Upper lobe of left lung (tissue), 6 donors: ENCODE measurements at places on chromosomes 2 and 18. TPM values are rescaled to one million over a fixed set of nuclear protein-coding genes. Genes with fewer than 3 reads are reported as not detected.

Gene COMMD1
- total RNA-seq = 43.9 TPM

- no peak overlapping the region for H3K27ac ChIP-seq
- H3K4me1 ChIP-seq = no peaks in the 10 kb centered on the region
- no peaks in the 10 kb centered on the region for H3K27me3 ChIP-seq
These were observed 16.3 kb downstream of the OTOF start for GRCh38 chr2:26461601-26462023.

DNA sequence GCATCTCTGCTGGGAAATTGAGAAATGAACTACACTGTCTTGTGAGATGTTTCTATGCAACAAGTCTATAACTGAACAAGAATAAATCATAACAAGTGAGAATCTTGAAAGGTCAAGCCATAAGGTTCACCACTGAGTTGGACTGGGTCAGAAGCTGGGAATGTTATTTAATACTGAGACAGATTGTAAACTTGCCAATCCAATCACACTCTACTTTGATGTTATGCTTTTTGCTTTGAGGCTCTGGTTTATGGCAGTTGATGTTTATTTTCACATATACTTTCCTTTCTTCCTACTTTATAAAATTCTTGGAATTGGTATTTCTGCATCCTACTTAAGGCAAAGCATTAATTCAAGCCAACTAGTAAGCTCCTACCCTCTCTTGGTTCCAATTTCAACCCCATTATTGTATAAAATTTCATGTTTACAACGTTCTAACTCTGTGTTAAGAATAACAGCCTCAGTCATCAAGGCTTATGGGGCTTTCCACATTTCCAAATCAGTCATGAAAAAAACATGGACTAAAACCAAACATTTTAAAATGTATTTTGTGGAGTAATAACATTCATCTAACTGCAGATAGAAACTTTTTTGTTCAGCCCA is 533.4 kb downstream of the NYAP2 start:
- no peaks in the 10 kb centered on the region for H3K36me3 ChIP-seq
- H3K27me3 ChIP-seq = no peaks in the 10 kb centered on the region
- H3K4me3 ChIP-seq = no peak overlapping the region
- DNase-seq = no peak
- no peak overlapping the region for H3K27ac ChIP-seq
- H3K4me1 ChIP-seq = no peaks in the 10 kb centered on the region

DNA sequence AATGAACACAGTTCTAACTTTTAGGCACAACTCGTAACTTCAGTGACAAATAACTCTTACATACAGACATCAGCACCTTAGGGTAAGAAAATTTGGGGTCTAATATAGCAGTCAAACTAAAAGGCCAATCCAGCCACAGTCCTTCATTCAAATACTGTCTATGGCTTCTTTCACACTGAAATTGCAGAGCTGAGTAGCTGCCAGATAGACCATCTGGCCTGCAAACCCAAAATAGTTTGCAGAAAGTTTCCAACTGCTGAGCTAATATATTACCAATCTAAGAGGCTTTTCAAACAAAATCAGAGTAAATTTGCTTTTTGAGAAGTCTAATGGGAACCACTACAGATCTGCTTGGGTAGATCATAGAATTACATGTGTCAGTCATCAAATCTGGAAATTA is 183.4 kb downstream of the GALR1 start:
- no peaks in the 10 kb centered on the region for H3K36me3 ChIP-seq
- no peaks in the 10 kb centered on the region for H3K27me3 ChIP-seq
- no peaks in the 10 kb centered on the region for H3K4me1 ChIP-seq
- no peak for DNase-seq
- H3K4me3 ChIP-seq = no peak overlapping the region

DNA sequence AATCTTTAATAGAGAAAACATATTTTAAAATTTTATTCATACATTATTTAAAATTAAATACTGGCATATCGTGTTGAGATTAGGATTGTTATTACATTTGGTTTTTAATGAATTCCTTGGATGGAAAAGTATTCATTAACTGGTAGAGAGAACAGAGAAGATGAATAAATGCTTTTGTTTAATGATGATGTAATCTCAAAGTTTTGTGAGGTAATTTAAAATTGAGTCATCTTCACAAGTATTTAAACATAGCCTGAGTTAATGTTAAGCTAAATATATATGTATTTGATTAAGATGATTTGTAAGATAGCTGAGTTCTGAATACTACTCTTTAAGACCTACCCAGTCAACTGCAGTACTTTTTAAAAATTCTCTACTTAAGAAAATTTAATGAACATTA is 713.4 kb upstream of the VRK2 start:
- no peaks in the 10 kb centered on the region for H3K36me3 ChIP-seq
- H3K4me3 ChIP-seq = no peak overlapping the region
- no peak overlapping the region for H3K27ac ChIP-seq
- H3K4me1 ChIP-seq = no peaks in the 10 kb centered on the region
- H3K27me3 ChIP-seq = no peaks in the 10 kb centered on the region
- no peak for DNase-seq

Gene BOLL
- not detected for total RNA-seq

- no peaks in the 10 kb centered on the region for H3K36me3 ChIP-seq
- no peaks in the 10 kb centered on the region for H3K4me1 ChIP-seq
- no peak overlapping the region for H3K27ac ChIP-seq
- no peak for DNase-seq
These were observed 599.0 kb upstream of the SYT4 start for GRCh38 chr18:43876286-43876685.
